Hindlimb muscle (tissue), 1 donor: ENCODE measurements at places on chromosomes 6 and 20. TPM values are rescaled to one million over a fixed set of nuclear protein-coding genes. Genes with fewer than 3 reads are reported as not detected.

DNA sequence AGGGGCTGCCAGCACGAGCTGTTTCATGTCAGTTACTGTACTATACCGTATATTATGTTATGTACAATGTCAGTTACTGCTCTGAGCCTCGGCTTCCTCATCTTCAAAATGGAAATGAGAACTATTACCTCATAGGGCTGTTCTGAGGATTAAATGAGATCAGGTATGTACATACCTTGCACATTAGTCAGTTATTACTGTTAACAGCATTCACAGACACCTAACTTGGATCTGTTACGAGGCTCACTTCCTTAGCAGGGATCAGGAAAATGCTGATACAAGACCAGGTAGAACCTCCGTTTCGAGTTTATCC lies 69.7 kb upstream of the TBC1D7 start:
- no peak for DNase-seq

DNA sequence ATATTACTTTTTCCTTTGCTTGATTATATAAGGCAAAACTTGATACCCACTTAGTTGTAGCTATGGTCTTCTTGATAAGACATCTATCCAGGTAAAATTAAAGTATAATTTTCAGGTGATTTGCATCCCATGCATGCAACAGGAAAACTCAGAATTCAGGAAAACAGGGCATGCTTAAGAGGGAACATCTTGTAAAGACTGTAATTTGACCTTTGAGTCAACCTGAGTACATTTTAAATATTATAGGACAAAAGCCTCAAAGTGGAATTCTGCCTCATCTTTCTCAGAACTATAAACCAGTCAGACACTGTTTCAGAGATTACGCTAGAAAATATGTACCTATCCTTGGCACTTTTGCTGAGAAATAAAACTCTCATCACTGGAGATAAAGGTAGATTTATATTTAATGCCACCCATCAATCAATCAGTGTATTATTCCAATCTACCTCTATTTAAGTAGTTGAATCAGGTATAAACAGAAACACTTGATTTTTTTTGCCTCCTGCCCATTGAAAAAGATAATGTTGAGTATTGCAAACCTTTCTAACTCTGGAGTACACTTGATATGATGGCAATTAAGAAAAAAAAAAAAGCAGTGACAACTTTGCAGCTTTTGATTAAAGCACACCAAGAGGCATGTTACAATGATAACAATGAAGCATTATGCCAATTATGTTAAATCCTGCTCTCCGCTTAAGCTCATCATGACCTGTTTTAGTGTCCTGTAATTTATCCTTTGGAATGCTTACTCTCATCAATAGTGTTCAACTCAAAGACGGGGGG lies 2.8 kb downstream of the CITED2 start:
- DNase-seq: no peak

- DNase-seq: no peak
These were observed 243.2 kb upstream of the ARID1B start for GRCh38 chr6:156533872-156534524.

DNA sequence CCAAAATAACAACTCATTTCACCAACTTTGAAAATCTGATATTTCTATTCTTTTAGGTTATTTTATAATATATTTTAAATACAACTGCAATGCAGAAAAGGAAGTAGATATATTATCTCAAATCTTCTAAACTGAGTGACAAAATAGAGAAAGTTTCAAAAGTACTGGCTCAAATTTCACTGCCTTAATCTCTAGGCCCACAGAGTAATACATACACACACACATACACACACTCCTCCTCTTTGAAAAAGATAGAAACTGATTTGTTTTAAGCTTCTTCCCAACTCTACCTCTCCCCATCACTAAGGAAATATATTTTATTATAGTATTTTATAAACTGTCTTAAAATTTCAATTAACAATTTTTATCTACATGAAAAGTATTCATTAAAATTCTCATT lies 36.2 kb downstream of the ARHGAP18 start:
- no peak for DNase-seq

GRCh38 chr6:142842418-142843261 lies 102.3 kb downstream of the HIVEP2 start:
- DNase-seq: no peak

GRCh38 chr6:129981598-129981997 lies 36.8 kb upstream of the L3MBTL3 start:
- no peak for DNase-seq

DNA sequence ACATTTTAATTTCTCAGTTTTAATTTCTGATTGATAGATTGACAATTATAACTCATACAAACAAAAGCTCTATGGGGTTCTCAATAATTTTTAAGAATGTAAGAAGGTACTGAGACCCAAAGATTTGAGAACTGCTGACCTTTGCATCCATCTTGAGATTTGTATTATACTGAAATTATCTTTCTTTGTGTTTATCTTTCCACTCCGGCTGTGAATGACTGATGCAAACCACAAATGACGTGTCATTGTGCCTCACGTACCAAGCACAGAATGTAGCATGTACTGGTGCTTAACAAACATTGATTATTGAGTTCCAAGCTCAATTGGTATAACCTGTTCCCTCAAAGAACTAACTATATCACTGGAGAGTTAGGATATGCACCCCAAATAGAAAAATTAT lies 152.1 kb upstream of the SMLR1 start:
- no peak for DNase-seq

DNA sequence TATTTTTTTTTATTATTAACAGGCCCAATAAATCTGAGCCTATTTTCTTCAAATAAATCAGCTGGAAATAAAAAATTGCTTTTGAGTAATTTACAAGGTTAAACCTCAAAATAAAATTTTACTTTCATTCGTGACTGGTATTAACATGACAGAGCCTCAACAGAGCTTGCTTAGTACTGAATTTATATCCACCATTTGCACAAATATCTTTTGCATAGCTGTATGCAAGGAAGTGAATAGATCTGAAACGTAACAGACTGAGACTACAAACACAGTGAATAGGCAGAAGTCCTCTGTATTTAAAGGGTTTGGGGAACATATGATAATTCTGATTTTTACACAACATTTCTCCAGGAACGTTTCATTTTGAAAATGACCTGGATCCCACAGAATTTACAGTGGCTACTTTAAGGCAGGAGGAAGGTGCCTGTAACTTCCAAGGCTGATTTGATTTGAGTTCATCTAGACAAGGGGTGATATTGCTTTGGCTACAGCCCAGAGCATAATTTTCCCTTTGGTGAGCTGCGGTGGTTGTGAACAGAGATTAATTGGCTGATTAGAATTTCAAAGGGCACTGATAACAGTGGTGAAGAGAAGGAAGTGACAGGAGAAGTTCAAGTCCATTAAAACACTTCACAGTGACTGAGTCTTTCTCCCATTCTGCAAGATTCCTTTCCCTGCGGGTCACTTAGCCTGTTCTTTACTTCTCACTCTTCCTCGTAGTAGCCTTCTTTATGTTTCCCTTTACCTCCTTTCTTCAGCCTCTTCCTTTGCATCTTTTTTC lies 121.2 kb upstream of the SASH1 start:
- no peak for DNase-seq

Gene TRAPPC3L
- not detected for polyA plus RNA-seq

Gene SAMD10
- polyA plus RNA-seq: 4.4 TPM

Gene MTRF1L
- 21.9 TPM for polyA plus RNA-seq

Gene BEND6
- 0.43 TPM for polyA plus RNA-seq

Gene RBPJL
- polyA plus RNA-seq: not detected

Gene KIF16B
- 35.1 TPM for polyA plus RNA-seq
